ENCODE measurements at places on chromosomes 1 and 21.

- DNase-seq, result no peak
Measured at GRCh38 chr1:54465351-54465811, 59.2 kb upstream of the SSBP3 start.

DNA sequence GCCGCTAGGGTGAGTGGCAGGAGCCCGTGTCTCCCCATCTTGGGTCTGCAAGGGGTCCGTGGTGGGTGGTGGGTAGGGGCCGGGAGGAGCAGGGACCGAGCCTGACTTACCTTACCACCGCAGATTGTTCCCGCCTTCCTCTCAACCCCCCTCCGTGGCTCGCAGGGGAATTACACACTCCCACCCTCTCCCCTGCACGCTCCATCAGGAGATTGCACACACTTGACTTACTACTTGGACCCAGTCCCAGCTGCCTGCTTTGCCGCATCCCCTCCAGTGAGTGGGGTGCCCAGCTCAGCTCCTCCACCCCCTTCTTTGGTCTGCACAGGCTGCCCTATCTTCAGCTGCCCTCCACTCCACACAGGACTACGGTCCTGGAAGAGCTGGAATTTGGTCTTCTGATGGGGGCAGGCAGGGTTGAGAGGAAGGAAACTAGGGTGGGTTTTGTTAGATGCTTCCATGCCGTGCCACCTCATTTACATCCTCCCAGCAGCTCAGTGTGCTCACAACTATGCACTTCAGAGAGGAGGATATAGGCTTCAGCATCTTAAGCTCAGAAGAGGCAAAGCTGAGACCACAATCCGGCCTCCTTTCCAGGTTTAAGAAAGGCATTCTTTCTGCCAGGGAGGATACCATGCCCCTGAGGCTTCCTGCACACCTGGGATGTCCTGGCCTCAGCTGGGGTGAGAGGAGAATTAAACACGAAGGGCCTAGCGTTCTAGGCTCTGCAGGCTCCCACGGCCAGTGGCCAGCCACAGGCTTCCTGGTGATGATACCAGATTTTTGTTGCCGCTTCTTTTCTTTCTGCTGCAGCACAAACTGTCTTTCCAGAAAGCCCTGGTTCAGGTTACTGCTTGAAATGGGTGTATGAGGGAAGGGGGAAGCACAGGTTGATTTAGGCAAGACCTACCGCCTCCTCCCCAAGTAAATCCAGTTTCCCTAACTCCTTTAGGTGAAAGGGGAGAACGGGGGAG is 2.3 kb downstream of the KCNC4 start:
- no peak for DNase-seq

DNA sequence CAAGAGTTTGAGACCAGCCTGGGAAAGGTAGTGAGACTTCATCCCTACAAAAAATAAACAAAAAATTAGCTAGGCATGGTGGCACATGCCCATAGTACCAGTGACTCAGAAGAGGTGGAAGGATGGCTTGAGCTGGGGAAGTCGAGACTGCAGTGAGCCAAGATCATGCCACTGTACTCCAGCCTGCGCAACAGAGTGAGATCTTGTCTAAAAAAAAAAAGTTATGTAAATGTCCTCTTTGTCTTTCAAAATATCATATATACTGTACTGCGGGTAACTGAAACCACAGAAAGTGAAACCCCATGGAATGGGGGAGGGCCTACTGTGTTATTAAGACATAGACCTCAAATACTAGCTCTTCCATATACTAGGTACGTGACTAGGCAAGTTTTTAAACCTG is 20.8 kb downstream of the ACADM start:
- no peak for DNase-seq

DNA sequence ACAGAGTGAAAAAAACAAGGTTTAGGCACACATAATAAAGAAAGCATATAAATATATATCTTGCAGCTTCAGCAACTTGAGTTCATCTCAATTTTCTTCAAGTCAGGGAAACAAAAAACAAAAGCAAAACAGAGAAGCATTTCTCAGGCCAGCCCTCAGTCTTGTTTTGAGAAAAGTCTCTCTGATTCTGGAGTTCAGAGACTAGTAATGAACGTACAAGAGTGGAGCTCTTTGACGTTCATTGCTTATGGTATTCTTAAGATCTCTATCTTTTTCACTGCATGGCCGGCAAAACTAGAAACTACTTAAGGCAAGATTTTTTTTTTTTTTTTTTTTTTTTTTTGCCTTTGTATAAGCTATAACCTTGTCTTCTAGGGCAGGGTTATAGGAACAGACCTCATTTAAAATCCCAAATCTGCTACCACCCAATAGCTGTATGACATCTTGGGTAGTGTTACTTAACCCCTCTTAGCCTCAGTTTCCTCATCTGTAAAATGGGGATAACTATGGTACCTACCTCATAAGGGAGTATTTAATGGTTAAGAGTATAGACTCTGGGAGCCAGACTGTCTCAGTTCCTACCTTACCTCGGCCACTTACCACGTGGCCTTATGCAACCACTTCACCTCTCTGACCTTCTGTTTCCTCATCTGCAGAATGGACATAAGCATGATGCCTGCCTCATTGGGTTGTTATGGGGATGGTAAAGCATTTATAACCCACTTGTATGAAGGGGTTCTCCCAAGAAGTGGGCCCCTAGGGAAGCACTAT is 33.6 kb downstream of the LMO4 start:
- no peak for DNase-seq

- DNase-seq, result no peak
Measured at GRCh38 chr1:64495878-64496277, 25.9 kb downstream of the CACHD1 start.

GRCh38 chr1:65650682-65651081 is 142.0 kb upstream of the PDE4B start:
- DNase-seq, result no peak

DNA sequence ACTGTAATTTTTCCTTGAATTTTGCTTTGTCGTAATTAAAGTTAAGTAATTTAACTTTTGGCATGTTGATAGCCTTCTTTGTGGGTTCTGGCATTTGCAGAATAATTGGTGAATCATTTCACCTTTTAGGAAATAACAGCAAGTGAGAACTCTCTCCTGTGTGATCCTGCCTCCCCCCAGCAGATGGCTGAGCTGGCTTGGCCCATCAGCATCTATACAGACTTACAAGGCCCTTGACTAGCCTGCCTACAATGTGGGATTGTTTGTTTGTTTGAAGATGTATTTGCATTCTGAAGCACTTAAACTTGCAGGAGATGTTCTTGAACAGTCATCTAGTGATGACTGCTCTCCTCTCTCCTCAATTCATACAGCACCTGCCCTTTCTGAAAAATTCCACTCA is 55.9 kb downstream of the MACO1 start:
- no peak for DNase-seq

DNA sequence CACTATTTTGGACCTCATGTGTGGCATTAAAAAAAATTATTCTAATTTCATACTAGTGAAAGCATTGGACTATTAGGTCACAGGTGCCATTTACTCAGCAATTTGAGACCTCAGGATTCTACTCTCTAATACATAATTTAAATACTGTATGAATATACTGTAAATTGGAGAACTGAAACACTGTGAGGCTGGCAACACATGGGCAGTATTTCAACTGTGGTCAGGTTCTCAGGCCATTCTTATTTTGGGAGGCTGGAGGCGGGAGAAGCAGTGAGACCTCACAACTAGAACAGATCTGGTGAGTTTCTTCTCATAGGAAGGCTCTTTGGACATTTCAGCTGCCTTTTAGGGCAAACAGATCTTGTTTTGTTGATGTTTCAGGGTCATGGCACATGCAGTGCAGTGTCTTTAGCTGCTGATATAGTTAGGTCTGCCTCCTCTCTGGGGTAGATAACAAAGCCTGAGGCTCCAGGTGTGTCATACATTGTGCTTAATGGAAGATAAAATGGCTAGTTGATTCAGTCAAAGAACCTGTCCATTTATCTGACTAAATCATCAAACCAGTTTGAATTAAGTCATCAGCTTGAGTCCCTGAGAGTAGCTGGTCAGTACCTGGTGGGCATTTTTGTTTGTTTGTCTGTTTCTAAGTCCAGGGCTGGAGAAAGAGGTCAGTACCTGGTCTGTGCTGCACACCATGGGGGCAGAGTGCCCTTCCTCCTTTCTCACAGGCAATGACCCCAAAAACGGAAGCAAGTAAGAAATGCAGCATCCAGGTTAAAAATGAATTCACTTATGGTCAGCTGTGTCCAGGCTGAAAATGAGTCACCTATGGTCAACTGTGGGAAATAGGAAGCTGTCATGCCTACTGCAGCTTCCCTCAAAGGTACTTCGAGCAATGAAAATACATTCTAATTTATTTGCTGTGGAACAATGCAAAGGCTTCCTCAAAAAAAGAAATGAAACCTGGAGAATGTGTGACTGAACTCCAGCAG is 216.2 kb downstream of the SDCCAG8 start:
- no peak for DNase-seq

- DNase-seq, result no peak
Measured at GRCh38 chr1:174204697-174205308, 45.5 kb downstream of the RABGAP1L start.

GRCh38 chr1:156860628-156861423 is at the start of gene NTRK1:
NTRK1 (plus strand) TSS chr1:156860865; CDS start chr1:156860935, 70 bp downstream.
- DNase-seq, result no peak

DNA sequence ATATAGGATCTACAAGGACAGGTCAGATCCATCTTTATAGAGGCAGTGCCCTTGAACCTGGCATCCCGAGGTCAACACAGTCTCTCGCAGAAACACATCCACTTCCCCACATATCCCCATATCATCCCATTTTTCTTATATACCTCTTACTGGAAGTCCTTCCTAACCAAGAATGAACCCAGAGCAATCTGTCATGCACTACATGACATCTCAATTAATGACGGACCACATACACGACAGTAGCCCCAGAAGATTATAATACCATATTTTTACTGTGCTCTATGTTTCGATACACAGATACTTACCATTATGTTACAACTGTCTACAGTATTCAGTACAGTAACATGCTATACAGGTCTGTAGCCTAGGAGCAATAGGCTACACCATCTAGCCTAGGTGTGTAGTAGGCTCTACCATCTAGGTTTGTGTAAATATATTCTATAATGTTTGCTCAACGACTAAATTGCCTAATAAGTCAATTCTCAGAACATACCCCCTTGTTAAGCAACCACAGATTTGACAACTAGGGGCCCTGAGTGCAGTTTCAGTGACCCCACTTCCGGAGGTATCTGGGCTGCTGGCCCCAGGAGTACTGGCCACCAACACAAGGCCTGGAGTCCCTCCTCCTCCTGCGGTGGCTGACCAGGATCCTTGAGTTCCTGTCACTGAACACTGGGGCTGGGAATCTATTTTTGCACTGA is 28.1 kb downstream of the PTPN14 start:
- no peak for DNase-seq

DNA sequence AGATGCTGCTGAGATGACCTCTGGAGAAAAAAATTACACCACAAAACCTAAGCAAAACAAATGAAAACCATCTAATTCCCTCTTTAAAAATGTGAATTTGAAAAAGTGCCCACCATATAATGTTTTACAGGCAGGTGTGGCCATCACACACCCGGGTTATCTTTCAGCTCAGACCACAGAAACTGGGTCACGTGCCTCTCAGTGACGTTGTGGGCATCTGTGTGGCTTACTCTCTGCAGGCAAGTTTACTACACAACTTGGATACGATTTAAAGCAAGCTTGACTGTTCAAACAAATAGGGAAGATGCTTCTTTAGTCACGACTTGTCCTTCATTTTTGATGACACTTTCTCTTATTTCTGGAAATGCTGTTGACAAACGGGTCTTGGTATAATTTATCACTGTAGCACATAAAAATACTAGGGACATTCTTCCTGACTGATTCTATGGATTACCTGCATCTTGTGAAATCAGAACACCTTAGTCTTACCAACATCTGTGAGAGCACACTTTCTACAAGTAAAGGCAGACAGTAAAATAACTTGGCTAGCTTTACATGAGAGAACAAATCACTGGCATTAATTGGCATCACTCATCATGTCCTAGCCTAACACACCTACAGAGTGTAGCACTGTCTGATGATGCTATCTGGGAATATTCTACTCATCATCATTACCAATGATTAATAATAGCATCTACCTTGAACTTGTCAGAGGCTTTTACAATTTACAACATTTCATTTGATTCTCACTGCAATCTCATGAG is 89.3 kb upstream of the EDEM3 start:
- no peak for DNase-seq

GRCh38 chr1:116445534-116445933 is 72.5 kb downstream of the ATP1A1 start:
- no peak for DNase-seq

DNA sequence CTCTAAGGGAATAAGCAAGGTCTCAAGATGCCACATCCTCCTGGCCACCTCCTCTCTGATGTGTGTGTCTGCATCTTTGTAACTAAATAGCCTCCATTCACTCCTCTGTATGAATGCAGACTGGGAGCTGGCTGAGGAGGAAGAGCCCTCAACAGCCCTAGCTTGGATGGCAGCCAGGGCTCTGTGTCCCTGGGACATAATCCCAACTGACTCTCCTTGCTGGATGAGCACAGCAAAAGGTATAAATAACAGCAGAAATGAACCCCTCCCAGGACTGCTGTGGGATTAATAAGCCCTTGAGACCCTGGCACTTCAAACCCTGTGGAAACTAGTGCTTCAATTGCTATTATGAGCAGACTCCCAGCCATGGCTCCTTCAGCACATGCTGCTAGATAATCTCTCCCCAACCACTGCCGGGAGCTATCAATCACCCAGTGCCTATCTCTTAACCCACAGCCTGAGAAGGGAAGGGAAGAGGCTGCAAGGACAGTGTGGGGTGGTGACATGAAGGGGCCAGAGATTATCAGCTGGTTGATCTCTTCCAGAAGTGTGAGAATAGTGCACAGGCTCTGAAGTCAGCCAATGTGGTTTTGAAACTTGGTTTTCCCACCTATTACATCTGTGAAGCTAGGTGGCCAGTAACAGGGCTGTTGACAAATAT is 152.2 kb downstream of the TNR start:
- no peak for DNase-seq

GRCh38 chr1:5753549-5754421 is 238.4 kb downstream of the NPHP4 start:
- no peak for DNase-seq

- DNase-seq, result no peak
Measured at GRCh38 chr1:3553166-3553939, 58.0 kb downstream of the MEGF6 start.

GRCh38 chr1:27614625-27615344 is 10.8 kb upstream of the AHDC1 start:
- DNase-seq, result no peak

- no peak for DNase-seq
Measured at GRCh38 chr1:214386747-214387146, 105.8 kb downstream of the SMYD2 start.

GRCh38 chr1:35838693-35839245 is 31.0 kb downstream of the AGO4 start:
- DNase-seq, result no peak

- peak; percentile 72 for DNase-seq
Measured at GRCh38 chr1:213122514-213122929, 71.5 kb downstream of the RPS6KC1 start.

- peak; percentile 55 for DNase-seq
Measured at GRCh38 chr1:150149271-150150132, at the start of gene PLEKHO1. PLEKHO1 (plus strand) TSS chr1:150149916; CDS start chr1:150150258, 342 bp downstream.

DNA sequence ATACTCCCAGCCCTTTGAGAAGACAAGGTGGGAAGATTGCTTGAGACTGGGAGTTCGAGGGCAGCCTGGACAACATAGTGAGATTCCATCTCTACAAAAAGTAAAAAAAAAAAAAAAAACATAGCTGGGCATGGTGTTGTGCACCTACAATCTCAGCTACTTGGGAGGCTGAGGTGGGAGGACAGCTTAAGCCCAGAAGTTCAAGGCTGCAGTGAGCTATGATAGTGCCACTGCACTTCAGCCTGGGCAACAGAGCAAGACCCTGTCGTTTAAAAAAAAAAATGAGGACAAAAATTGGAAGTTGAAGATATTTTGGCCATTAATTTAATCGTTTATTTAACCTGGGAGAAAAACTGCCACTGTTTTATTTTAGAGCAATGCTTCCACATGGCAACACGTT is 1.1 kb downstream of the URB1 start:
- DNase-seq, result no peak
